ENCODE measurements at places on chromosomes 2 and 18.

DNA sequence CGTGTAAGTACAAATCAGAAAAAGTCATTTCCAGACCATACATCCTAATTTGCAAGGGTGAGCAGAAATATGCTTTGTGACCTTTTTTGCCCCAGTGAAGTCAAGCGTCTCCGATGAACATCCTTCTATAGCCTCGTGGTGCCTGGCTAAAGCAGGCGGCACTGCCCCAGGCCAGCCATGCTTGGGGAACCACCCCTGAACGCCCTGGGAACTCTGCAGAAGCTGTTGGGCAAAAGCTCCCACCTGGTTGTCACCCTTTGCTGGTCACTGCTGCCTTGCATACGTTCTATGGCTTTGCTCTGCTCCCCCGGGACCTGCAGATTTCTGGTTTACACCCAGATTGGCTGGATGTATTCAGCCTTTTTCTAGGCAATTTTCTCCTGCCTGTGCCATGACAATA is 256.4 kb downstream of the SS18 start:
- no peak for DNase-seq

- no peak for DNase-seq
Observed at GRCh38 chr2:141035846-141036420, 1094.9 kb downstream of the LRP1B start.

- DNase-seq, result no peak
Observed at GRCh38 chr2:215711471-215712034, 275.7 kb upstream of the FN1 start.

GRCh38 chr18:36576339-36576738 is 252.5 kb downstream of the TPGS2 start:
- DNase-seq, result no peak

GRCh38 chr2:16755442-16755841 is 89.8 kb upstream of the CYRIA start:
- DNase-seq, result no peak

GRCh38 chr2:216970359-216970915 is 110.6 kb upstream of the TNP1 start:
- no peak for DNase-seq
